ENCODE measurements at places on chromosomes 6 and 20.

DNA sequence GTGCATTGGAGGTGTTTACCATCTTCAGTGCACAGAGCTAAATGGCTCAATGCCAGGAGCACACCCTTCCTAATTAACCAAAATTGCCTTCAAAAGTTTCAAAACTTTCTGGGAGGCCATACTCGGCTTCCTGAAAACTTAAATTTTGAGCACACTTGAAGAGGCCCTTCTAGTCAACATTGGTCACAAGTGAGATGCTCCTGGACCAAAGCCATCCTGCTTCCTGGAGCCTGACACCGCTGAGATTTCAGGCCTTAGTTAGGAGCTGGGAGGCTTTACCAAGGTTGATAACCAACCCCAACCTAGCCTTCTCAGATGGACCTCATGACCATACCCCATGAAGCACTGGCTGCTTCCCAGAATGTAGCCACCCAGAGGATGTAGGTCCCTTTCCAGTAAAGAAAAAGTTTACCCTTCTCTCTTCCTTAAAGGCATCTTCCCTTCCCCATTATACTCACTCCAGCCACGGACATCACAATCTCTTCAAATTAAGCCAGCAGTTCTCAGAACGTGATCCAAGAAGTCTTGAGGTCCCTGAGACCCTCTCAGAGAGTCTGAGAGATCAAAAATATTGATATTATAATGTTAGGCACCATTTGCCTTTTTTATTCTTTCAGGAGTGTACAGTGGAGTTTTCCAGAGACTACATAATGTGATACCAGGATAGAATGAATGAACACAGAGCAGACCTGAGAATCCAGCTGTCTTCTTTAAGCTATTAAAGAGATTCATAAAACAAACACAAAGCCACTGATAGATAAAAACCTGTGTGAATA, 32.8 kb upstream of the SPTLC3 start:
- no peak for DNase-seq

DNA sequence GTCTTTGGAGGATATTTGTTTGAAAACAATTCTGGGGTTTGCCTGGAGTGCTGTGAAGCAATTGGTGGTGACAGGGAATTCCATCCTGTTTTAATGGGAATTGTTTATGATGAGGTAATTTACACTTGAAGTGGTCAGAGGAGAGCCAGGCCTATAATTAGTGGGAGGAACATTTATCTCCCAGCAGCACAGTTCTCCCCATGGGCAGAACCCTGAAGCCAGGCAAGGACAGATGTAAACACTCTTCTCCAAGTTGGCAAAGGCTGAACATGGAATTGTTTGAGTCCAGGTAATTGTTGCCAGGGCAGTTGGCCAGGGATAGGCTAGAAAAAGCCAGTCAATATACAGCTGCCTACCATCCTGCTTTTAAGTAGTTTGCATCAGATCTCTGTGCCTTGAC, 789.7 kb downstream of the FRK start:
- no peak for DNase-seq

DNA sequence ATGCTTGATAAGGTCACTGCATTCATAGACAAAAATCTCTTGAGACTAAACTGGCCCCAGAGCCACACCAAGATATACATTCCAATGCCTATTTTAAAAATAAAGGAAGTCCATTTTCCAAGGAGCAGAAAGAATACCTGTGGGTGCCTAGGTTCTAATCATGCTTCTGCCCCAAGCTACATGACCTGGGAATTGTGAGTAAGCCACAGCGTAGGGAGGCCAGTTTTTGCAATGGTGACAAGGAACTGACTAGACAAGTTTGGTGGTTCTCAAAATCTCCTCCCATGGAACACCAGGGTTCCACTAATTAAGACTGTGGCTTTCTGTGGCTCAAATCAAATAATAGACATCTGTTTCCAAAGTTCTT, 83.3 kb downstream of the GMDS start:
- DNase-seq: no peak

DNA sequence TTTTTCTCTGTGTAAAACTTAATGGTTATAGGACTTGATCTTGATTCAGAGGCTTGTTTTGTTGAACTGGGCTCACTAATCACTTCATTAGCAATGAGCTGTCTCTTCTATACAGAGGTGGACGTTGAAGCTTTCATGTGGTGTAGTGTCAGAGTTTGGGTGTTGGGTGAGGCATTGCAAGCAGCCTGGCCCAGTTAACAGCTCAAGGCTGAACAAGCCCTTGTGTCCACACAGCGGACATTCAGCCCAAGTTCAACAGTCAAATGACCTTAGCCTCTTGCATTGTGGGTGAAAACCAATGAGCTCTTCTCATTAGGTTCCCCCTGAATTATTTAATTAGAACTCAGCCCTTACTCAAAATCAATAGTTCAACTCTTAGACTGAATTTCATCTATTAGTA, 12.5 kb downstream of the COL10A1 start:
- DNase-seq: no peak

- DNase-seq: no peak
These were observed 37.4 kb upstream of the FAM135A start for GRCh38 chr6:70375882-70376281.

- DNase-seq: no peak
These were observed 793.9 kb downstream of the QKI start for GRCh38 chr6:164208371-164208770.

DNA sequence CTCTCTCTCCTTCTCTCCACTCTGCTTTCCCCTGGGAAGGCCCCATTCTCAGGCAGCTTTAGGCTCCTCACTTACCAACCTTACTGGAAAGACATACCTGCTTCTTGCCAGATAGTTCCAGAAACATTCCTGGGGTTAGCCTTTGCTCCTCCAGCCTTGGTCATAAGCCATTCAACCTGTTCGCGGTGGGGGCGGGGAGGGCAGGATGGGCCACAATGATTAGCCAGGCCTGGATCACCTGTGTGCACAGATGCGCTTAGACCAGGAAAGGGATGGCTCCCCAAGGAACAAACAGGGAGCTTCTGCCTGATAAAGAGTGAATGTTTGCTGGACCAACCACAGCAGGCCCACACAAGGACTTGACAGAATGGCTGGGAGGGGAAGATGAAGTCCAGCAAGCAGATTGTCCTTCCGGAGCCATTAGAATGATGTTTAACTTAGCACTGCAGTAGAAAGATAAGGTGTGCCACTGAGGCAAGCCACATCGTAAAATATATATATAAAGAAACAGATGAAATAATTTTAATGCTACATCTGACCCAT, 57.7 kb upstream of the CDKAL1 start:
- no peak for DNase-seq

GRCh38 chr6:1615853-1616420, 6.2 kb downstream of the FOXC1 start:
- DNase-seq: no peak

DNA sequence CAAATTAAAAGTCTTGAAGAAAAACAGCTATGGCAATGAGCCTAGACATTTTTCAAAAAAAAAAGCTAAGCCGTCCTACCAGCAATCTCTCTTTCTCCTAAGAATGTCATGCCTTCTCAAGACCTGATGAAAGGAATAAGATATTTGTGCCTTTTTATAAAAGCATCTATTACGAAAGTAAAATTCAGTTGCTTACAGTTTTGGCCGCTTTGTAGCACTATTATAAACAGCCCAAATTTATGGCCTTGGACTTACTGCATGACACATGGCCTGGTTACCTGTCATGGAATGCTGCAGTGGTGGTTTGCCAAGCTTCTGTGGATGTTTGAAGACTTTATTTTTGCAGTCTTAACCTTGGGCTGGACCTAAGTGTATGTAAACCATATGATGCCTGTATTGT, 22.2 kb upstream of the VAPB start:
- no peak for DNase-seq

DNA sequence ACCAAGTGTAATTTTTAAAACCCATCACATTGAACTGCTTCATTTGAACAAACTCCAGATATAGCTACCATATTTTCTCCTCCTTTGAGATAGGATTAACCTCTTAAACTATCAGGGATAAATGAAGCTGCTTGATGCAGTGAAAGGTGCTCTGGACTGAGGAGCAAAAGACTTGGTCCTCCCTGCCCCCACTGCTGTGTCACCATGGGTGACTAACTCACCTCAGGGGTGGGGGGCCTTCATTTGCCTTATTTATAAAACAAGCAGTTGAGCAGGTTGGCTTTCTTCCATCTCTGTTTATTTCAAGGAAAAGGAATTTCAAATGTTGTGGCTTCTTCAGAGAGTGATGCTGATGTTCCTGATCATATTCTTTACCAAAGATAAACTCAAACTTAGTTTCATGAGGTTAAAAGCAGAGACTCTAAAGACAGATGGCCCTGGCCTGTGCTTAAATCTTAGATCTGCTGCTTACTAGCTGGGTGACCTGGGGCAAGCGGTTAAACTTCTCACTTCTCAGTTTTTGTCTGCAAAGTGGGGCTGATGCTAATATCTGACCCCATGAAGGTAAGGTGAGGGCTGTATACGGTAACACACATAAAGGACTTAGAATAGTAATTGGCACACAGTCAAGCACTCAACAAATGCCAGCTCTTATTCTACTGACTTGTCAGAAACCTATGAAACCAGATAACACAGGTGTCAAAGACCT, 50.5 kb downstream of the FHL5 start:
- DNase-seq: no peak

All from brain microvascular endothelial cell (primary cell).